ENCODE measurements at places on chromosomes 11 and 22.

DNA sequence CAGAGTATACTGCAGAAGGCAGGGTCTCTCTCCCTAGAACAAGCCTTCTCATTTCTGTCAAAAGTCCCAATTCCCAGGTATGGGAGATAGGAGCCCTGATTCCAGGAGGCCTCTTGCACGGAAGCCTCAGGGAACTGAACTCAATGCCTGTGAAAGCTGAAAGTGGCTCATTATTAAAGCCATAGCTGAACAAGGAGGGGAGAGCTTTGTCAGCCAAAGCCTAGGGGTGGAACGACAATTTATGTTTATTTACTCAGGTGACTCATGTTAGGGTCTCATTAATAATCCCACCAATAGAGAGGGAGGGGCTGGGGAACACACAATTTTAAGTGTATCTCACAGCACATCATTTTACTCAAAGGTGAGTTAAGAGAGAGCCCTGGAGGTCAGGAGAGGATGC is 44.9 kb downstream of the DSCAML1 start:
- no peak for DNase-seq

- no peak for DNase-seq
These were observed 83.6 kb upstream of the BLID start for GRCh38 chr11:122199661-122200060.

DNA sequence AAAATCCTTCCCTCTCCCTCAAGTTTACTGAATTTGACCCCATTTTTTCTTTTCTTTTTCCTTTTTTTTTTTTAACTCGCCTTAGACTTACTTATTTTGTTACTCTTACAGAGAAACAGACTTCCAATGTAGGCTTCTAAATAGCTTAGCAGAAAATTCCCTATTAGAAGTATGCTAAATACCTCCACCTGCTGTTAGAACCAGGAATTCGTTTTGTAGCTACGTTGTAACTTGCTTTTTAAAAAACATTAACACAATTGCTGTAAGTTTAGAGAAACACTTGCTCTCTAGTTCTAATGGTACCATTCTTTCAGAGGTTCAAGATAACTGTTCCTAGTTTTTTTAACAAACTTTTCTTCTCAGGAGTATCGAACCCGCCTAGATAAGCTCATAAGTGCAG is 324.2 kb downstream of the DCDC1 start:
- DNase-seq = no peak

DNA sequence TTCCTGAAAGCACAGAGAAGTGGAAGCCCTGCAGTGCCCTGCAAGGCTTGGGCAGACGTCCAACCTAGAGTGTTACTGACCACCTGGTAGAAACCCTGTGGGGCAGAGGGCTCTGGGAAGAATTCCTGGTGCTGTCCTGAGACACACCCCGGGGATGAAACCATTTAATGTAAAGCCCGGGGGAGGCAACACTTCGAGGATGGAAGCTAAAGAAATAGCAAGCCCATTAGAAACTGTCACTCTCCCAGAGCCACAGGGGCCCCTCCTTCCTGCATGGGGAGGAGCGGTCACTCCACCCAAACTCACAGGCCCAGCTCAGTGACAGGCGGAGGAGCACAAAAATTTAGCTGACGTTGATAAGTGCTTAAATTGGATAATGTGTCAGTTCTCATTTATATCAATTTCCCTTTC is 57.6 kb downstream of the NRXN2 start:
- no peak for DNase-seq

GRCh38 chr22:43126501-43127165 is 16.1 kb downstream of the BIK start:
- DNase-seq = peak; percentile 92

GRCh38 chr11:73784080-73784634 is 3.5 kb upstream of the MRPL48 start:
- no peak for DNase-seq

GRCh38 chr11:67317888-67318555 is 14.7 kb downstream of the SSH3 start:
- DNase-seq = no peak

GRCh38 chr22:24506802-24507438 is 11.8 kb downstream of the UPB1 start:
- no peak for DNase-seq

GRCh38 chr11:45238724-45239123 is 47.4 kb downstream of the SYT13 start:
- no peak for DNase-seq

- peak; percentile 61 for DNase-seq
These were observed 1.0 kb downstream of the ZBTB16 start for GRCh38 chr11:114060392-114061047.

DNA sequence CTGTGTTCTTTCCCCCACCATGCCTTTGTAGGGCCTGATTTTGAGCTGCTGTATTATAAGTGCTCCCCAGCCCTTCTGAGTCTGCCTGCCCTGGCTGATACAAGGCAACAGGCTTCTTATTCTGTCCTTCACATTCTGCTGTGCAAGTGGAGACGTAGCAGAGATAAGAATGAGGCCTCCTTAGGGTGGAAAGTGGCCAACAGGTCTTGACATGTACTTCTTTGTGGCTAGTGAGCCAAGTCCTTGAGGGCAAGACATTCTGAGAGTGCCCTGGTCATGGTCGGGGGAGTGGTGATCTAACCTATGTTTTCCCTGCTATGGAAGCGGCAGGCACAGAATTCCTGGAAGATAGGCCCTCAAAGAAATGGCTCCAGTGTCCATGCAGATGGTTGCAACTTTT is 235.7 kb upstream of the CADM1 start:
- DNase-seq = no peak

DNA sequence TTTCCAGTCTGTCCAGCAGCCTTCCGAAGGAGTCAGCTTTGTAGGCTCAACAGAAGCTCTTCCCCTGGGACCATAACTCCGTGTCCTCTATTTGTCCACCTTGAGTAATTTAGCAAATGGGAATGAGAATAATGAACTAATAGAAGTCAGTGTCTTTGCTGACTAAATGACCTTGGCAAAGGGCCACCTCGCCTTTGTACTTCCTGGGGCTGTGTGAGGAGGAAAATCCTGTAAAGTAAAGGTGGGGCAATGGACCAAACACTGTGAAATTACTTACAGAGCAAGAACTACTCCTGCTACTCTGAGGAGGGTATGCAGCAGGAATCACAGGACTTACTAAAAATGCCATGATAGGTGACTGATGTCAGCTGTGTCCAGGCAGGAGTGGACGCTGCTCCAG is 36.2 kb upstream of the CSNK2A3 start:
- DNase-seq = no peak

- DNase-seq = no peak
These were observed 3.9 kb downstream of the FOSL1 start for GRCh38 chr11:65896034-65896999.

DNA sequence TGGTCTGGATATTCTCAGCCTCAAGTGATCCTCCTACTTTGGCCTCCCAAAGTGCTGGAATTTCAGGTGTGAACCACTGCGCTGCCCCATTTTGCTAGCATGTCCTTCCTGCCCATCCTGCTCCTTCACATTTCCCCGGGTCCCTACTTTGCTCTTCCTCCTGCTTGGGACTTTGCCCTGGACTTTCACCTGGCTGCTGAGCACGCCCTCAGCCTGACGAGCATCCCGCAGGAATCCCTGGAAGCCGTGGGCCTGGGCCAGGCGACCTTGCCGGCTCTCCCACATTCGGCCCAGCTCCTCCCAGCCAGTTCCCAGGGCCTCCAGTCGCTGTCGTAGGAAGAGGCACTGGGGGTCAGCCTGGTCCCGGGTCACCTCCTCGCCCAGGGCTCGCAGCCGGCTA is 22.6 kb upstream of the RBM4B start:
- no peak for DNase-seq

DNA sequence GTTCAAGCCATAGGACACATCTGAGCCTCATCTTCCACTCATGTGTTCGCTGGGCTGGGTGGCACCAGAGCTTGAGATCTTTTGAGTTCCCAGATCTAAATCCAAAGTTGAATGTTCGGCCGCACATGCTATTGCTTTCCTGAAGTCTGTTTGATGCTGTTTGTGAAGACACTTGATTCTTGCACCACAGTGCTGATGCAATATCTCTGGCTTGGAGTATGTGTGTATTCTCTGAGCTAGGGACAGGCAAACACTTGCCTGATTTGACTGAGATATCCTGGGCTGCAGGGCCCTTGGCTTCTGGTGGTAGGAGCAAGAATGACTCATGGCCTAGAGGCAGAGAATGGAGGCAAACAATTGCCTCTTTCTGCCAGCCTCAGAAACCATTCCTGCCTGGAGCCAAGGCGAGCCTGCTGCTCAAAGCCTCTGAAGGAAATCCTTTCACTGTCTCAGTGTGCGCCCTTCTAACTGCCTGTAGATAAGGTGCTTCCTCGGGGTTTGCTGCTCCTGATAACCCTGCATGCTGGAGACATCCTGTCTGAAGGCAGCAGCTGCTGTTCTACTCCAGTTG is 73.0 kb downstream of the CYB5R2 start:
- DNase-seq = peak; percentile 73

DNA sequence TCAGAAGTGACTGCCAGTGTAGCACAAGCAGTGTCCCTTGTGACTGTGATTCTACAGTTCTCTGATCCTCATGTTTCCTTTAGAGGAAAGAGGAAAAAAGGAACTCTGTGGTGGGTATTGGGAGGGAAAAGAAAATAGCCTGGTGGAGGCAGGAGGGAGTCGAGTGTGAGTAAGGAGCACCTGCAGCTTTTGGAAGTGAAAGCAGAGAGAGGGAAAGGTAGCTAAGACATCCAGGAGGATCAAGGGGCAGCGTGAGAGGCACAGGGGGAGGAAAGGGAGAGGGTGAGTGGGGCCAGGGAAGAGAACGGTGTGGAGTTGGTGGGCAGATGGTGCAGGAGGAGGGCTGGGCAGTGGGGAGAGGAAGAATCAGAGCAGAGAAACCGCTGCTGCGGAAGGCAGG is 12.4 kb downstream of the TMA7B start:
- DNase-seq = no peak

DNA sequence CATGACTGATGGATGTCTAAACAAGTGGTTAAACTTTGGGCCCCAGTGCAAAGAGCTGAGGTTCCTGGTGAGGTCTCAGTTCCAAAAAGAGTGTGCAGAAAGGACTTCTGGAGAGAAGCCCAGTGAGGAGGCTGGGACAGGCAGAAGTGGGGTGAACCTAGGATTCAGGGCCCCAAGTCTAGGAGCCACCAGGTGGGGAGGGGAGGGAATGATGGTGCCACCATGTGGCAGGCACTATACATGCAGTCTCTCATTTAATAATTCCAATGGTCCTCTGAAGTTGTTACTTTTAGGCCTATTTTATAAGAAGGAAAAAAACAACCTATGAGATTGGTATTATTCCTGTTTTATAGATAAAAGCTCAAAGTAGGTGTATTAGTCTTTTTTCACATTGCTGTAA is 102.0 kb downstream of the INSC start:
- peak; percentile 25 for DNase-seq
